Activated T-helper 1 cell treated with Interleukin-2 at 50 U/mL for 16 hours (primary cell): ENCODE measurements at places on chromosomes 2 and 18.

DNA sequence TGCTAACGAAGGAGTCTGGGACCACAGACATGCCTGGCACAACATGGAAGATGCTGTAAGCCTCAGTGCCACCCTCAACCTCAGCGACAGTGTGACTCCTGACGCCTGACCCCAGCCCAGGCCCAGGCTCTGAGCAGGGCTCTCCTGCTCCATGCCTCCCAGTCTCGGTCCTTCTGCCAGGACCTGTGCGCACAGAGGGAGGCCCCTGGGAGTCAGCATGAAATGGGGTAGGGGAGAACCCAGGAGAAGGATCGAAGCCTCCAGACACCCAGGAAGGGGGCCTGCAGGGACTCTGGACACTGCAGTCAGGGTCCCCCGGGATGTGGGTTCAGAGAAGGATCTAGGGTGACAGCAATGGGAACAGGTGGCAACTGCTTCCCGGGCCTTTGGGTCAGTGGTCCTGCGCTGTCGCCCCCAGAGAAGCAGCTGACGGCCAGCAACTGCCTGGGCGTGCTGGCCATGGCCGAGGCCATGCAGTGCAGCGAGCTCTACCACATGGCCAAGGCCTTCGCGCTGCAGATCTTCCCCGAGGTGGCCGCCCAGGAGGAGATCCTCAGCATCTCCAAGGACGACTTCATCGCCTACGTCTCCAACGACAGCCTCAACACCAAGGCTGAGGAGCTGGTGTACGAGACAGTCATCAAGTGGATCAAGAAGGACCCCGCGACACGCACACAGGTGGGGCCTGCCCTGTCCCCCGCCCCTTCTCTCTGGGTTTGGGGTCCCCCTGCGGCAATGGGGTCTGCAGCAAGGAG is 233.9 kb downstream of the ATAD2B start:
- DNase-seq: no peak

DNA sequence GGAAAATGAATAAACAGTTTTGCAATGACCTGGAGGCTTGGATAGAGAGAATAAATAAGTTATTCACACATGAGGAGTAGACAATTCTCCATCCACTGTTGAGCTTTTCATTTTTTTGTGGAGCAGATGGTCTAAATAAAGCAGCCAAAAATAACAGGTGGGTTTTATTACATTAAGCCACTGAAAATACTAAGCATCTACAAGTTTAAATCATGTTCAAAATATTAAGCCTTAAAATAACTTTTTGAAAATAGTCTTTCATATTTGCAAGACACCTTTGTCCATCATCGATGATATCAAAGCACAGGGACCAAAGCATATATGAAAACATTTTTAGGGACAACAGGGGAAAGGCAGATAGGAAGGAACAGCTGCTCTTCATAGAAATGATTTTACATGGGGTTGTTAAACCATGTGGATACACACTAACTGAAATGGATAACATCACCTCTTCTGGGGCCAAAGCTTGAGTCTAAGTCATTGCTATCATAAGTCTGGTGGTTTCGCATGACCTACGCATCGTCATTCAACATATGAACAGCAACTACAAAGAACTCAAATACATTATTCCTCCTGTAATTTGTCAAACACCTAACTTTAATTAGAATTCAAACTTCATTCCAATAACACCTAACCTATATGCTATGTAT is 197.6 kb upstream of the CHST9 start:
- no peak for DNase-seq

DNA sequence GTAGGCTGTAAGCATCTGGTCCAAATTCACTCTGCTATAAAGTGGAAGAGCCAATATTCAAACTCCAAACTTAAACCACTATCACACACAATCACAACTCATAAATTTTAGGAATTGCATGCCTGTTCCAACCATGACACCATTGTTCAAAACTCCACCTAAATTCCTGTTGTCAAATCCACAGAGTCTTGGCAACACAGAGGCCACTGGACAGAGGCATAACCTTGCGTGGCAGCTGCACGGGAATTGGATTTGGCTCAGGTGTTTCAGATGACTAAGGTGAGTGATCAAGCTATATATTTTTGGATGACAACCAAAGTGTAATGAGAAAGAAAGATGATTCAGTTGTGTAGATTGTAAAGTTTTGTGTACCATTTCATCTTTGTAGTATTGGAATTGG is 422.7 kb upstream of the TNP1 start:
- DNase-seq: no peak

GRCh38 chr18:3340015-3340681 is 78.2 kb downstream of the MYL12B start:
- no peak for DNase-seq

- DNase-seq: no peak
Measured at GRCh38 chr2:215567504-215567903, 131.6 kb upstream of the FN1 start.

DNA sequence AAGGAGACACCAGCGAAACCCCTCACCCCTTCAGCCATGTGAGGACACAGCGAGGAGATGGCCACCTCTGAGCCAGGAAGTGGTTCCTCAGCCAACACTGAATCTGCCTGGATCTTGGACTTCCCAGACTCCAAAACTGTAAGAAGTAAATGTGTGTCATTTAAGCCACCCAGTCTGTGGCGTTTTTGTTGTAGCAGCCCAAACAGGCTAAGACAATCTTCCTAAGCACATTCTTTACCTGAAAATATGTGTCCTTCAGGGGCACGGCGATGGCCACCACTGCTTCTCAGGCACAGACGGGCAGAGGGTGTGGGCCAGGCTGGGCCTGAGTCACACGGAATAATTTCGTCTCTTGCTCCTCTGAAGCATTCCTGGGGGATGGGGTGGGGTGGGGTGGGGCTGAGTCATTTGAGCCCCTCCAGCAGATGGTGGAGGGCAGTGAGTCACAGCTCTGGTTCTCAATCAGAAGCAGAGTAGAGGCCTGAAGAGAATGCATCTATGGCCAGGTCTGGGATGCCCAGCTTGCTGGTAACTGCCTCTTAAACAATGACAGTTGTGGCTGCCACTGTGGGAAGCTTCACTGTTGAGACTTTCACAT is 142.4 kb downstream of the CAPN13 start:
- DNase-seq: no peak

GRCh38 chr18:73859837-73860397 is 287.7 kb downstream of the FBXO15 start:
- DNase-seq: no peak

DNA sequence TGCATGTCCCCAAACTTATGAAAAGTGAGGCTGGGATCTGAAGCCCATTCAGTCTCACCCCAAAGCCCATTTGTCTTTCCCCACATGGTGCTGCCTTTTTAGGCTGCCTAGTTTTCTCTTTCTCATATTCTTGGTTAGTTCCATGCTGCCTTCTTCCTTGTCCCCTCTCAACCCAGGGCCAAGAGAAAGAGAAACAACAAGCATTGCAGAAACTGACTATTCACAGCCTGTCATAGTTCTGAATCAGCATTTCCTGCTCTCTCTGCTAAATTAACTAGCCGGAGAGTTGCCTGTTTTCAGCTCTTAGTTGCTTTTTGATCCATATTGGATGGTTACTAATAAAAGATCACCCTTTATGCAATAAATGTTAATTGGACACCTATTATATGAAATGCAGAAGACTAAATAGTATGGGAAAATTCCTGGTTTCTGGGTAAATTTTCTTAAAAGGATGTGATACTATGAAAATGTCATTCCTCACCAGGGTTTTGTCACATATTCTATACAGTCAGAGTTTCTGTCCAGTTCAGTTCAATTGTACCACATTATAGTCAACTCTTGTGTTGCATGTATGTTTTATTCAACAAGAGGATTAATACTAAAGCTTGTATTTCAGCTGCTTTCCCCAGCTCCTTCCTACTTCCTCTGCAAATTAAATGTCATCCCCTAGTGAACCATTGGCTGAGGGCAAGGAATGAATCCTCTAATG is 246.5 kb downstream of the GALR1 start:
- no peak for DNase-seq

DNA sequence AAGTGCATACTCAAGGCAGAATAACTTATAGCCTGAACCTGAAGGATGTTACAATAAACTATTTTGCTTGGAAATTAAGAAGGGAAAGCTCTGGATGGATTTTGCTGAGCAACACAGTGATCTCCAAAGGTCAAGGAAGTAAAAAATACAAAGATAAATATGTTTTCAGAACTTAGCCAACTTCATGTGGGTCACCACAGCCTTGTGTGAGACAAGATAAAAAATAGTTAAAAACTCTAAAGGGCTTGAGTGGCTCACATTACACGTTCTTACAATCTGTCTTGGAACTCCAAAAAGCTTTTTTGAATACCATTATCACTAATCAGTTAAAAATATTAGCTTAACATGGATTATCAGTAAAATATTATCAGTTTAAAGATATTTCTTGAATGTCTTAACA is 28.9 kb upstream of the MTX2 start:
- no peak for DNase-seq
